Effector memory CD8-positive, alpha-beta T cell (primary cell): ENCODE measurements at places on chromosomes 4 and X.

DNA sequence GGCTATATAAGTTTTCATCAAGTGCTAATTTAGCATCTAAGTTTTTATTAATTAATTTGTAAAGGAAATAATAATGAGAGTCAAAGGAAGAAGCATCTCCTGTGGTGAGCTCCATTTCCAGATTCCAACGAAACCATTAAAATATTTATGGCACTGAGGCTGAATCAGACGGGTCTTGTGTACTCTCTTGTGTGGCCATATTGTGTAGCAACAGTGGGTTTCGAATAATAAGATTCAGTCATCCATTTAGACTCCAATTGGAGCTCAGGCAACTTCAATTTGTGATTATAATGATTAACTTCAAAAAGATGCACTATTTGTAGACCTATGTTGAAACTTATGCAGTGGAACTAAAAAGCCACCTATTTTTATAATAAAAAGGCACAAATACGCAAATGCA lies 82.4 kb downstream of the SNCA start:
- no peak for DNase-seq

DNA sequence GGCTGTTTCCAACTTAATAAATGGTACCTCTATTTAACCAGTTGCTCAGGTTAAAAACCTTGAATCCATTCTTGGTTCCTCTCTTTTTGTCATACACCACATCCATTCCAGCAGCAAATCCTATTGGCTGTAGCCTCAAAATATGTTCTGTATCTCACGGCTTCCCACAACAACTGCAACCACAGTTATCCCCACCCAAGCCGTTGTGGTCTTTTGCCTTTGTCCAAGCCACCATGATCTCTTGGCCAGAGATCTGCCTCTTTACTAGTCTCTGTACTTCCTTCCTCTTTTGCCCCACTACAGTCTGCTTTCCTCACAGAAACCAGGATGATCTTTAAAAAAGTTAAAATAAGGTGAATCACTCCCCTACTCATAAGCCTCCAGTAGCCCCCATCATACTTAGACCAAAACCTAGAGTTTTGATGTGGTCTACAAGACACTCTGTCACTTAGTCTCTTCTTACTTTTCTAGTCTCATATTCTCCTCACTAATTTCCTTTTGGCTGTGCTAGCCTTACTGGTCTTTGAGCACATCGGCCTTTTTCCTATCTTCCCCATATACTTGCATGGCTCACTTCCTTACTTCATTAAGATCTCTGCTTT lies 10.3 kb downstream of the MAOA start:
- no peak for DNase-seq

GRCh38 chr4:96097040-96097607 lies 257.2 kb downstream of the PDHA2 start:
- no peak for DNase-seq

DNA sequence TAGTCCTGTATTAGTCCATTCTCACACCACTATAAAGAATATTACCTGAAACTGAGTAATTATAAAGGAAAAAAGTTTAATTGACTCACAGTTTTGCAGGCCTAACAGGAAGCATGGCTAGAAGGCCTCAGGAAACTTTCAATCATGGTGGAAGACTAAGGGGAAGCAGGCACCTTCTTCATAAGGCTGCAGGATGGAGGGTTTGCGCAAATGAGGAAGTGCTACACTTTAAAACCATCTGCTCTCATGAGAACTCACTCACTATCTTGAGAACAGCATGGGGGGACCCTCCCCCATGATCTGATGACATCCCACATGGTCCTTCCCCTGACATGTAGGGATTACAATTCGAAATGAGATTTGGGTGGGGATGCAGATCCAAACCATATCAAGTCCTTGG lies 12.1 kb upstream of the MAGEA11 start:
- DNase-seq = no peak

- no peak for DNase-seq
Observed at GRCh38 chrX:34562006-34562405, 95.1 kb downstream of the TMEM47 start.

DNA sequence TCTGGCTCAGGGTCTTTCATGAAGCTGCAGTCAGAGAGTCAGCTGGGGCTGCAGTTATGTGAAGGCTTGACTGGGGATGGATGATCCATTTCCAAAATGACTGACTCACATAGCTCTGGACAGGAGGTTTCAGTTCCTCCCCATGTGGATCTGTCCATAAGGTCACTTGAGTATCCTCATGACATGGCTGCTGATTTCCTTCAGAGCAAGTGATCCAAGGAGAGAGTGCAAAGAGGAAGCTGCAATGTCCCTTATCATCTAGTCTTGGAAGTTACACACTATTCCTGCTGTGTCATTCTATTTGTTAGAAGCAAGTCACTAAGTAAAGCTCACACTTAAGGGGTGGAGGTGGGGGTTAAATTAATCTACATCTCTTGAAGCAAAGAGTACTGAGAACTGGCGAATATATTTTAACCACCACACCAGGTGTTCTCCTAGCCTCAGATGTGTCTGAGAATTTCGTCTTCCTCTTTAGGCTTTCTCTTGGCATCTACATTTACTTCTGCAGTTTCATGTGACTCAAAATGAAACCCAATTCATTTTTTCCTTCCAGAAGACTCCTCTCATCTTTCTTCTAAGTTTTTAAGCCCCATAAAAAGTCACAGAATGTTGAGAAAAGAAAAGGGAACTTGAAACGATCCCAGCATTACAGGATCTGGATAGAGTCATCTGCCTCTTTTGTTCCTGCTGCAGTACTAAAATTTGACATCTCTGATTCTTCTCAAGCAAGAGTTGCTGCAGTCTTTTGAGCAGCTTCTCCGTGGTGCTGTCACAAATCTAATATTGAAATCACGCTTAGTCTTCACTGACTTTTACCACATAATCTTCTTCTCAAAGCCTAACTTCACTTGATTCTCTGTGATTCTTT lies 3.8 kb upstream of the GRPR start:
- no peak for DNase-seq

GRCh38 chr4:99647071-99647470 lies 10.6 kb downstream of the C4orf54 start:
- DNase-seq = no peak

- no peak for DNase-seq
Observed at GRCh38 chrX:150201391-150201790, 161.7 kb upstream of the MAMLD1 start.

DNA sequence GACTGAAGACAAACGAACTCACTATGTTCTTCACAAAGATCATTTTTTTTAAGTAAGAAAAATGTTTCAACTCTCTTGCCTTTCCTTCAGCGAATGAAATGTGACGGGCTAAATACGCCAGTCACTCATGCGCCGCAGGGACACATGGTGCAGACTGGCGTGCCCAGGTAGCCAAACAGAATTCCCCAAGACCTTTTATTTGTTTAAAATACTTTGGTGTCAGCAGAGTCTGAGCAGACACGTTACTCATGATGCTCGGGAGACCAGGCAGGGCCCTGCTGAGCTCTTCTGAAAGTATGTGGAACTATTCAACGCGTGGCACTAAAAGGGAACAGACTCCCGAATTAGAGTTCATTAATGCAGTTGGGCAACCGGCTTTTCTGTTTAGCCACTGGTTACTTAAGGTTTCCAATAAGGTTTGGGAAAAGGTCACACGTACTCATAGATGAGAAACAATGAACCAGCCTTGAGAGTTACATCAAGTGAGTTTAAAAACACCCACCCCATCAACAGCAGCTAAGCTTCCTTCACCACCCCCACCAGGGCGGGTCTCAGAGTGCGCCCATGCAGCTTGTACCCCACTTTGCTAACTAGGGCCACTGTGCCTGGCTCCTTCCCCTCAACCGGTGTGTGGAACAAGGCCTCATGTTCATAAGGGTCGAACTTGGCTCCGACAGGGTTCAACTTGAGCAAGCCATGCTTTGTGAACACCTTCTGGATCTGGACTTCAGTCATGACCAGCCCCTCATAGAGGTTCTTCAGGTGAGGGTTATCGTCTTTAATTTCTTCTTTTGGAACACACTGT lies 7.3 kb downstream of the GRPEL1 start:
- DNase-seq = no peak

DNA sequence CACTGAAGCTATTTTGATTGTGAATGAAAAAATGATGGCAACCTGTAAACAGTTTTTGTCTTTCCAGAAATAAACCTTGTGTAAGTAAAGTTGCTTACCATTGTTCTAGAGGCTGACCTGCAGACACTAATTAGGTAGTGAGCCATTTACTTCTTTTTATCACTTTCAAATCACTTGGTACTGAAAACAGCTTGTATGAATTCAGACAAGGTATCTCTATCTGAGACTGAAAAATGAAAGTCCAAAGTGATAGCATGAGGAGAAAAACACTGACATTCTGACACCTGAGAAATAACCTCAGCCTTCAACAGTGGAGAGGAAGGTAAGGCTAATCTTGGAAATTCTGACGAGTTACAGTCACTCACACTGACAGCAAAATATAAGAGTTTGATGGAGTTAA lies 238.8 kb downstream of the GPC3 start:
- DNase-seq = no peak

DNA sequence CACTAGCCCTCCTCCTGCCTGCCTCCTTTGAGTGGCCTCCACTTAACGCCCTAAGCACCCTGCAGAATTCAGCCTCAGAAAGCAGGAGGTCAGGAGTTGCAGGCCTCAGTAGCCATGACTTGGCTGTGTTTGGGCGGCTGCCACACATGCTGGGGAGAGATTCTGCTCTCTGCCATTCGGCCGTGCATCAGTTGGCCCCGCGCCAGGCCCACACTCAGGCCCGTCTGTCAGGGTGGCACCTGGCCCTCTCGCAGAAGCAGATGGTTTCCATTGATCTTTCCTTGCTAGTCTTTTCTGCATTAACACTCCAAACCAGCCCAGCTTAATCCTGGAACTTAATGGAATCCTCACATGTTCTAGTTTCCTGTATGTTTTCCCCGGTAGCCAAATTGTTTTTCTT lies 30.7 kb upstream of the ATP6AP2 start:
- DNase-seq = no peak

DNA sequence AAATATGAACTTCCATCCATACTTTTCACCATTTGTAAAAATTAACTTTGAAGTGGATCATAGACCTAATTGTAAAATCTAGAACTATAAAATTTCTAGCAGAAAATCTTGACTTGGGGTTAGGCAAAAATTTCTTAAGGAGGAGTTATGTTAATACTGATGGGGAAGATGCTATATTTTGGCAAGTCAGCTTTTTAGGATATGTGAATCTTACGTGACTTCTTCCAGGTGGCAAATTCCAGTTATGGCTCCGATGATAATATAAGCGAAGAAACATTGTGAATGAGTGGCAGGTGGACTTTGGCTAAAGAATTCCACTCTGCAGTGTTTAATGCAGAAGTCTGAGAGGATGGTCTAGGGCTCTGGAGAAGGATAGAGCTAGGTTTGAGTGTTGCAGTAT lies 1.5 kb downstream of the PRPS2 start:
- no peak for DNase-seq

DNA sequence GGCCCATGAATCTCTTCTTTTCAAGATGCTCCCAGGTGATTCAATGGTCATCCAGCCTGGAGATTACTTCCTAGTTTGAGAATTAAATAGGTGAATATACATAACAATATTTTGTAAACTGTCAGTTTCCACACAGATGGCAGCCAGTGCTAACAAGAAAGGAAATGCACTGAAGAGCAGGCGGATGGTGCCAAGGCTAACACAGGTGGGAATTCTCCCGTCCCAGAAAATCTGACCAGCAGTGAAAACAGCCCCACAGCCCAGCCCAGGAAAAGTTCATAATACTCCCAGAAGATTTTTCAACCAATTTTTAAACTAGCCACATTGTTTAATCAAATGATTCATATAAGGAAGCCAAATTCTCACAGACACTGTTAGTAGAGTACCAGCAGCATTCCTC lies 387.2 kb upstream of the GATB start:
- no peak for DNase-seq

DNA sequence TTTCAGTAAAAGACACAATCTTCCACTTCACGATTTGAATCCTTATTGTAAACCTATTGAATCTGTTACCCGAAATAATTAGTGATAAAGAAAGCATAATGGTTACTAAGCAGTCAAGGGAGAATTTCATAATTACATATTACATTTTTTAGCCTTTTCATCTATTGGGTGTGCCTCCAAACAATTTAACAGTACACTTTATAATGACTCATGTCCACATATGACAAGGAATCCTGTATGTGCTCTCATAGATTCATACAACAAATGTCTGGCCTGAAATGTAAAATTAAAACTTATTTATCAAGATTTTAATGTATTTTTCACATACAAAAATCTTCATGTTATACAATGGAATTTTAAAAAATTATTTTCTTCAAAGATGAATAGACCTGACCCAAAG lies 39.4 kb downstream of the PPP3CA start:
- no peak for DNase-seq

DNA sequence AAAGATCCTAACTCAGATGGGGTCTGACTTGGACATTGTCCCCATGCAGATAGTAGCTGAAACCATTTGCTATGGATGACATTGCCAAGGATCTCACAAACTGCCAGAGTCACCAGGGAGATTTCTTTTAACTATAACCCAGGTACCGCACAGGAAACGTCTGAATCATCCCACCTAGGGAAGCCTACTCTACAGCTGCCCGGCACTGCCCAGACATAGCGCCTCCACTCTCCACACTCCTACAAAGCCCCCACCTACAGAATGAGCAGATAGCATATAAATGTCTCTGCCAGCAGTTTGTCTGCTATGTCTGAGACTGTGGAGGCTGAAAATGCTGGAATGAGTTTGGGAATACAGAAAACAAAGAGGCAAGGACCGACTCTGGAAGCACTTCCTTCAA lies 32.3 kb downstream of the TRIM61 start:
- DNase-seq = no peak

GRCh38 chrX:24842486-24842885 lies 148.8 kb downstream of the POLA1 start:
- no peak for DNase-seq

DNA sequence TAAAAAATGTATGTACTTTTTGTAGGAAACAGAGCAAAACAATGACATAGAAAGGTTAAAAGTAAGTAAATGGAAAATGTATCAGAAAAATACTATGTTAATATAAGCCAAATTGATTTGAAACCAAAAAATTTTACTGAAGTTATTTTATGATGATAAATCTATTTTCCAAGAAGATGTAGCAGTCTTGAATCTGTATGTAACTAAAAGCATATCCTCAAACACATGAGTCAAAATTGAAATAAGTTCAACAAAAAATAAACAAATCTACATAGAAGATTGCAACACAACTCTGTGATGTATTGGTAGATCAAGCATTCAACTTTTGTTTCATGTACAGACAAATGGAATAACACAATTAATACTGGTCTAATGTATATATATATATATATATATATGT lies 450.0 kb downstream of the SPRY1 start:
- no peak for DNase-seq

DNA sequence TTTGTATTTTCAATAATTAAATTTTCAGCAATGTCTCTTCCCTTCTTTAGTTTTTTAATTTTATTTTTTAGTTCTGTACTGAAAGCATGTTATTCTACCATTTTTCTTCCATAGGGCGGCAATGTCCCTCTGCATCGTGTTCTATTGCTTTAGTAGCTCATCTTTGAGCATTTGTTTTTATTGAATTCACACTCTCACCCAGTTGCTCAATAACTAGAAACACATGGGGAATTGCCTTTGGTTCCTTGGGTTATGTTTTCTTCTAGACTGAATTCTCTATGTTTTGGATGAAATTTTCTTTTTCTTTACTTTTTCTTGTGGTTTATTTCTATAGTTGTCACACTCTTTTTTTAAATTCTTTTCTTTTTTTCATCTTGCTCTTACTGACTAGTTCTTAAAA lies 233.8 kb upstream of the LDB2 start:
- DNase-seq = no peak

- no peak for DNase-seq
Observed at GRCh38 chr4:105896461-105896942, 1.2 kb downstream of the NPNT start.
